ENCODE measurements at places on chromosomes 6 and 20.
A peak's percentile ranks its signal among the peaks of the same experiment; 100 is the strongest.

DNA sequence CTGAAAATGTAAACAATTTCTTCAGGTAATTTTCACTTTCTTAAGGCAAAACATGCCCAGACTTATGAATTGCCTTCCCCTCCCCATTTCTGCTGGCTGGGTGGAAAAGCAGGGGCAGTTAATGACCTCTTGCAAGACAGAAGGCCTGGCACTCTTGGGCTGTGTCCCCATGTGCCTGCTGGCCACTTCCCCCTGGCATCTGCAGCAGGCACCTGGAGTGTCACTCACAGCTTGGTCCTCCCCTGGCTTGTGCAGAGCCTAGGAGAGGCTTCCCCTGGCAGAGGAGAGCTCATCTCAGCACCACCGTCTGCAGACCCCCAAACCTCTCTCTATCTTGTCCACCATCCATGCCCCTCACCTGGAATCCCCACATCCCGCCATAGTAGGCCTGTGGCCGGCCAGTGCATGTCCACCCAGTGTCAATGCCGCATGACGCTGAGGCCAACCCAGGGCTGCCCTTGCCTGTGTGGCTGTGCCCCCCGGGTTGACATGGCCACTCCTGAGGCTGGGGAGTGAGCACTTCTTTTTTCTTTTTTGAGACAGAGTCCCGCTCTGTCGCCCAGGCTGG, 83.5 kb upstream of the SLC22A23 start:
- no peak for DNase-seq

- no peak for DNase-seq
These were observed 213.9 kb downstream of the PREX1 start for GRCh38 chr20:48613926-48614325.

GRCh38 chr6:44395501-44395900, 8.0 kb downstream of the CDC5L start:
- DNase-seq: no peak

GRCh38 chr6:69622924-69623323, 173.9 kb downstream of the LMBRD1 start:
- no peak for DNase-seq

DNA sequence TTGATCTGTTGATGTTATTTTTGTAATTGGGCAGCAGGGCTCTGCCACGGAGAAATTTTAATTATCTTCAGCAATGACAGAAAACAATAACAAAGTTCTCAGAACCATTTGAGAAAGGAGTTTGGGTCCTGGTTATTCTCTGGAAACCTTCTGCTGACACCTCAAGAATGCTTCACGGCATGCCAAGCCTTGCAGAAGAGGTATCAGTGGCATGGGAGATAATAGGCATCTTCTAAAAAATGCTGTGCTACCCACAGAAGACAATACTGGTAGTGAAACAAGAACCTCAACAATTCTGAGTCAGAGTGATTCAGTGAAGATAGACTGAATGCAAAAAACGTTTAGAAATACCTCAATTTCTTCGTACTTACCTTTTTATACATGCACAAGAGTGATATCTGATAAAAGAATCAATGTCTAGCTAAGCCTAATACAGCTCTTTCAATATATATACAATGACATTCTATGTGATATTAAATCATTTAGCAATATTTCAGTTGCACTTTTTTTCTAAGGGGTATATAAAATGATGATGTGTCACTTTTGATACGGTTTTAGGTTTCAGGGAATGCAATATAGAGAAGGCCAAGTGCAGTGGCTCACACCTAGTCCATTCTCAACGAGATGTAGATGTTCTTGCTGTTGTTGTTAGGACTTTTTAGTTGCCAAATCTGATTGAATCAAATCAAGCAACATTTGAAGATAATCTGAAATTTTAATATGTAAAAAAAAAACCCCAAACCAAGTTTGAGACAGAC, 110.4 kb upstream of the COL21A1 start:
- DNase-seq: no peak

DNA sequence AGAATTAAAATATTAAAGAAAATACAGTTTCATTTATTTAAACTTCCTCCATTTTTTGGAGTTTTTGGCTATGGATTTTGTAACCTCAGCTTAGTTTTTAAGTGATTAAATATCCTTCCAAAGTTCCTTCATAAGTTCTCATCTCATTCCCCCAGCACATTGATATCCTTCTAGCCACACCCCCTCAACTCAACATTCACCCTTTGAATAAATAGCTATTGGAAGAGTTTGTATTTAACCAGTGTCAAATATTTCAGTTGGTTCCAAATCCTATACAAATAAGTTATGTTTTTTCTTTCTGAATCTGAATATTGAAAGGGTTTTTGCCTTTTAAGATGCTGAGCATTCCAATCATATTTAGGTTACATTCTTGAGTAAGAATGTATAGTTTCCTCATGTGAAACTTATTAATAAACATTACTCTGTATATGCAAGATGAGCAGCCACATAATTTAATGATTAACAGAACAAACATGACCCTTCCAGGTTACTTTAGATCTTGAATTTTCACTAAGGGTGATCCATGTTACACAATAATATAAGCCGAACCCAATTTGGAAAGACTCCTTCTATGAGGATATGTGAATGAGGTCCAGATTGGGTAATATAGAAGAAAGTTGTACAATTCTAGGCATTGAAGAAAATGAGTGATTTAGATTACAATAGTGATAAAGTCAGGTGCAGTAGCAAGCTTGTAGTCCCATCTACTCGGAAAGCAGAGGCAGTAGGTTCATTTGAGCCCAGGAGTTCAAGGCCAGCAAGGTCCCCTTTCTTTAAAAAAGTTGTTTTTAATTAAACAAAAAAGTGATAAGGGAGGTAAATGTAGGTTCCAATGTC, 13.6 kb downstream of the GLYATL3 start:
- no peak for DNase-seq

DNA sequence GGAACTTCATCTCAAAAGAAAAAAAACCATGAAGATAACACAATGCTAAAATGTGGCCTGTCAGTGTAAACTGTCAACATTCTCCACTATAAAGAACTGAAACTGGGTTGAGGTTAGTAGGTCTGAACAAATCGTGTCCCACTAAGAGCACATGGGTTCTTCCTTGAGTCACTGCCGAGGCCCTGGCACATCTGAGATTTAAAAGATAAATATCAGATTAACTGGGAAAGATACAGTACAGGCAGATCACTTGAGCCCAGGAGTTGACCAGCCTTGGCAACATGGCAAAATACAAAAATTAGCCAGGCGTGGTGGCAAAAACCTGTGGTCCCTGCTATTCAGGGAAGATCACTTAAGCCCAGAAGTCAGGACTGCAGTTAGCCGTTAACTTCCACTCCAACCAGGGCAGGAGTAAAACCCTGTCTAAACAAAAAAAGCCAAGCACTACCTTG, 5.6 kb downstream of the EEF1A1 start:
- no peak for DNase-seq

DNA sequence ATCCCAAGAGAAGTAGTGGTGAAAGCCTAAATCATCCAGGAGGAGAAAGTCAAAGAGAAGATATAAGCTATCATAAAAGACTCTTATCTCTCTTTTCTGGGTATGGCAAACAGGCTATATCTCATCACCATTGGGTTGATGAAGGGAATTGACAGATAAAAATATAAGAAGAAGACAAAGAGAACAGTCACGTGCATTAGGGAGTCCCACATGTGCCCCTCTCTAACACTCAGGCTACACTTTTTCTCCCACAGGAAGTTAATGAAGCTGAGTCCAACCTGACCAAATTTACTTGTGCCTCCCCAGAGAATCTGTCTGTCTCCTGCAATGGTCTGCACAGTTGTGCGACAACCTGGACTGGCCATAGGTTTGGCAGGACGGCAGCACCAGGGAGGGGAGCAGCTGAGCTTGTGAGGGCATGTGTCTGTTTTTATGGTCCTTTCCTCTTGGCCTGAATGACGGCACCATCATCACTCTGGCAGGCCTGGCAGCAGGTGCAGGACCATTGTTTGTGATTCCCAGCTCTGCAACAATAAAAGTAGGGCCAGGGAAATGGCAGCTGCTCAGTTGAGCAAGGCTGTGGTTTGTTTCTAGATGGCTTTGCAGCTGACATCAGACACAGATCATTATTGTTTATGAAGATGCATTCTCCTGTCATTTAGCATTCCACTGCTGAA, 144.5 kb upstream of the MCHR2 start:
- no peak for DNase-seq

GRCh38 chr6:56852260-56853010, 102.5 kb upstream of the BEND6 start:
- DNase-seq: no peak

DNA sequence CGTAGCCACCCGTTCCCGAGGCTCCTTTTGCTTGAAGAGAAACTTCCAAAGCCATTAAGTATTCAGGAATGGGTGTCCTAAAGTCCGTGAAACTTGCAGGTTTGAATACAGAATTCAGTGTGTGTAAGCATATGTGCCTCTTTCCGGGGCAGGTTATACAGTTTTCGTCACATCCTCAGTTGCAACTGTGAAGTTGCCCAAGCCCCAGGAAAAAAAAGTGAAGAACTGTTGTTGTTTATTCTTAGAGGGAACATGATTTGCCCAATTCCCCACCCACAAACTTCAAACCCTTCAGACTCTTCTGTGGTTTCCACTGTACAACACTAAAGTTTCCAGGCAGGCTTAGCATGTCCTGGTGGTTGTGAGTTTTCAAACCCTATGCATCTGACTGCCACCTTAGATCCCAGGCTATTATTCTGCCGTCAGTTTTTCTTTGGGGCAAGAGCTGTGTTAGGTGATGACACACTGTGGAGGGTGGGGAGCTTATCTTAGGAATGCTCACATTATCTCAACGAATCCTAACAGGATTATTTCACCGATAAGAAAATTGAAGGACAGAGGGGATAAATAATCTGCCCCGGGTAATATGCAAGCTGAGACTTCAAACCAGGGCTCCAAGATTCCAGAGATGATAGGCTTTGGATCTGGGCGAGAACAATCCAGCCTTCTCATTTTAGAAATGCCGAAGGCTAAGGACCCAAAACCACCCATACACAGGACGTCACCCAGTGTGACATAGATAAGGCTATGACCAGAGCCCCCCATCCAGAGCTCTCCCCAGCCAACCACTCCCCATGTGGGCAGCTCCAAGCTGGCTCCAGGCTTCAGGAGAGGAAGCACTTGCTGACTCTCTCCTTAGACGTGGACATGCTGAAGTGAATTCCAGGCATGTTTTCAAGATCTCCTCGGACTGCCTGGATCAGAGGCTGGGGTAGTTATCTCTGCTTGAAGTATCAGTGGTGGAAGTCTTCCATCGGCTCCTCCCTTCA, 81.7 kb upstream of the AFDN start:
- no peak for DNase-seq

DNA sequence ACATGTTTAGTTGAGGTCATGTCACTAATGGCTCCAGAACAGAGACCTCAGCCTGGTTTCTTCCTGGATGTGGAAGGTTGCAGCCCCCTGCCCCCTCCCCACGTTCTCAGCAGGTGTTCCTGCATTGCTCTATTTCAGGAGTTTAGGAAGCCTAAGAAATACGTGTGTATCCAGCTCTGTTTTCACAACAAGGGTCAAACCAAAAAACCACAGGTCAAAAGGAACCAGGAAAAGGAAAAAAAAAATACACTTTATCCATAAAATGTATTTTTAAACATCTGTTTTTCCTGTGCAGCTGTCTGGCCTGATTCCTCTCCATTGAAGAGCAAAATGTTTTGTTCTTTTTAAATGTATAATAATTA, 107.9 kb upstream of the PLEKHG1 start:
- no peak for DNase-seq

- peak; percentile 84 for DNase-seq
These were observed 1.7 kb downstream of the PPP1R10 start for GRCh38 chr6:30615219-30615957.

GRCh38 chr20:61434341-61434781, 182.3 kb downstream of the CDH4 start:
- DNase-seq: no peak

- DNase-seq: no peak
These were observed 424.8 kb downstream of the QKI start for GRCh38 chr6:163839296-163839695.
